ENCODE measurements at places on chromosomes 2 and 18. TPM values are rescaled to one million over a fixed set of nuclear protein-coding genes. Genes with fewer than 3 reads are reported as not detected.
A peak's percentile ranks its signal among the peaks of the same experiment; 100 is the strongest.

DNA sequence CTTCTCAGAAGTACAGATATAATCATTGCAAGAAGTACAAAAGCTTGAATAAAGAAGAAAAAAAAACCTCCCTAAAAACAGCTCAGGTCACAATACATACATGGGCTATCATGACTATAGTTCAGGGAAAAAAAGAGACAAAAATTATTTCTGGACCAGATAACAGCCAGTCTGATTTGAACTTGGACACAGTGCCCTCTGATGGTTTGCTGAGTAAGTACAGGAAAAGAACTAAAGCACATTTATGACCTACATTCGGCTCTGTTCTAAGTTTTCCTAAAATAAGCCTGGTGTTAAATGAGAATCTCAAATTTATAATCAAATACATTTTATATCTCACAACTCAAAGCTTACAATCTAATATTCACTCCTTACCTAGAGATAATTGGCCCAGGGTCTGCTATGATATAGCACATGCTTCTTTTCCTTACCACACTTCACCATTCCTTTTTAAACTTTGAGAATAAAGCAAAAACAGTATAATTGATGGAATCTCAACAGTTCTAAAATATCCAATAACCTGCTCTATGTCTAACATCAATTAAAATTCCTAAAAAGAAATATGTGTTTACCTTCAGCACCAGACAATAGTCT is 81.1 kb downstream of the RAPH1 start:
- no peak overlapping the region for H3K27ac ChIP-seq
- no peaks in the 10 kb centered on the region for H3K27me3 ChIP-seq
- H3K36me3 ChIP-seq = peaks cover 5% of the 10 kb centered on the region
- H3K4me1 ChIP-seq = no peaks in the 10 kb centered on the region
- DNase-seq = no peak

DNA sequence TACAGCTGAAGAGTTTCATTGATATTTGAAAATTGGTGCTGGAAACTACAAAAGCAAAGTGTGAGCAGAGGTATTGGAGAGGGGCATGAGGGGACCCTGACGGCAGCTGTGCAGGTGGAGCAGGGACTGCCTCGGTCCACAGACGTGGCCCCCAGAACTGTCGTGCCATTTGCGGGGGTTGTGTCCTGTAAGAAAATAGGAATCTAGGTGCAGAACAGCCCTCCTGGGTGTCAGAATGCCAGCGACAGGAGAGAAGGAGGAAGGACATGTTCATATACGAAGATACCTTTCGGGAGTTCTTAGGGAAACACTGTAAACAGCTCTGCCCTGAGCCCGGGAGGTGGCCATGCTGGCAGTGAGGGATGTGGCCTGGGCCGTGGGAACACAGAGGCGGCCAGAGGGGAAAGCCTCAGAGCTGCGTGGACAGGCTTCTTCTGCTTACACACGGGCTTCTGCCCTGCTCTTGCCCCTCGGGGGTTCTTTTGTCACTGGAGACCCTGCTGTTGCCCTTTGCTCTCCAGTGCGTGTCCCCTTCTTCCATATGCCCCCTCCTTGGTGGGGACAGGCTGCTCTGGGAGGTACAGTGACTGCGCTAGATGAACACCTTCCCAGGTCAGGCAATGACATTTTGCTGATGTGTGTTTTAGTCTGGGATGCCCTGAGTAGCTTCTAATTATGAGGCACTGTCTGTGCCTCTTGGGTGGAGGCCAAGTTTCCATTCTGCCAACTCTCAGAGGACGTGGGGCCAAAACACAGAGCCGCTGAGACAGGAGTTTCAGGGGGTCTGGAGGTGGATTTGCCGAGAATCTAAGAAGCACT is 81.9 kb upstream of the TXNDC2 start:
- no peaks in the 10 kb centered on the region for H3K27me3 ChIP-seq
- no peaks in the 10 kb centered on the region for H3K36me3 ChIP-seq
- H3K27ac ChIP-seq = no peak overlapping the region
- peak; percentile 64 for DNase-seq

DNA sequence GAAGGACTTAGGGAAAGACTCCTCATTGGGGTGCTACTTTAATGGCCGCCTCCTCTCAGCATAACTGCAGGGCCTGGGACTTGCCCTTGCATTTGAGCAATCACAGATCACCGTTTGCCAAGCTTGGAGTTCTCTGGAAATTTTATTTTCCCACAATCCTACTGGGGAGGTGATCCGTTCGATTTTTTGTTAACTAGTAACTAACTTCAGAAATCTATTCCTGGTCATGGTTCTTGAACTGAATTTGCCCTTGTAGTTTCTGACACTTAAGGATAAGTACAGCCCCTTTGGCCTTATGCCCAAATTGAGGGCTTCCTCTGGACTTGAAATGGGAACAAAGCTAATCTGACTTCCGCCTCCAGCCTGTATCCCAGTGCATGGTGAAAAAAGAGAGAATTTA is 60.5 kb upstream of the ST3GAL5 start:
- H3K4me1 ChIP-seq = no peaks in the 10 kb centered on the region
- H3K36me3 ChIP-seq = no peaks in the 10 kb centered on the region
- no peak overlapping the region for H3K4me3 ChIP-seq

DNA sequence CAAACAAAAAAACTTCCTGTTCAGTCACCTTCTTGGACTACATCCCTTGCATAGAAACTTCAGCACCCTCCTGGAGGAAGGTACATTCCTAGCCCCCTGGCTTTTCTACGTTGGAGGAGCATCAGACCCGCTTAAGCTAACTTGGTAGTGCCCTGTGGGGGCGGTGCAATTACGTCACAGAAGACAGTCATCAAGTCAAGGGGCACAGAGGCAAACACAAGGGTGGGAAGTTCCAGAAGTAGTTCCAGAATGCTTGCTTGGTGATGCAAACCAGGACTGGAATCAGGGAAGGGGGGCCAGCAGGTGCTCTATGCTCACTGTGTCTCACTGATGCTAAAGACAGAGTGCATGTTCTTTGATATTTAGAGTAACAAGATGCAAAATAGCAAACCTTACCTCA is 15.2 kb upstream of the AGFG1 start:
- no peak overlapping the region for H3K27ac ChIP-seq
- no peaks in the 10 kb centered on the region for H3K4me1 ChIP-seq
- no peak overlapping the region for H3K4me3 ChIP-seq
- no peaks in the 10 kb centered on the region for H3K27me3 ChIP-seq
- no peak for DNase-seq

GRCh38 chr2:114527330-114527983 is 85.0 kb downstream of the DPP10 start:
- no peak overlapping the region for H3K27ac ChIP-seq
- no peaks in the 10 kb centered on the region for H3K36me3 ChIP-seq
- H3K4me3 ChIP-seq = no peak overlapping the region

DNA sequence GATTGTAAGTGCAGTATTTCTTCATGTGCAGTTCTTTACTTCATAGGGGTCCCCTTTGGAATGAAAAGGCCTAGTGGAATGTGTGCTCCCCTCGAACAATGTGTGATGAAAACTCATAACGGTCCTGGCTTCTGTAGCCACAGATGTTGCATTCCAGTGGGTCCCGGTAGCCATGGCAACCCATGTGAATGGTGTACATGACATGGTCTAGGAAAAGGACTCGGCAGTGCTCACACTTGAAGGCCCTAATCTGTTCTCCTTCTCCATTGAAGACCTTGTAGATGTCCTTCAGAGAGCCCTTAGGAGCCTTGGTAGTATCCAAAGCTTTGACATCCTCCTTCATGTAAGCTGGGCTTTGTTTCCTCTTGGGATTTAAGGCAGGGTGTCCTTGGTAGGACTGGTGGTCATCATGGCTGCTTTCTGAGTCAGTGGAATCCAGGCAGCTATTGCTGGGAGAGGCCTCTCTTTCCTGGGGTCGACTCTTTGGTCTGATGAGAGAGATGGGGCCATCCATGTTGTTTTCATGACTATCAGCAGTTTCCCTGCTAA is 144.0 kb downstream of the IKZF2 start:
- no peak overlapping the region for H3K27ac ChIP-seq
- no peak for DNase-seq
- H3K4me3 ChIP-seq = no peak overlapping the region
- H3K27me3 ChIP-seq = no peaks in the 10 kb centered on the region

- no peak for DNase-seq
- H3K27me3 ChIP-seq = no peaks in the 10 kb centered on the region
- no peak overlapping the region for H3K27ac ChIP-seq
- no peaks in the 10 kb centered on the region for H3K4me1 ChIP-seq
Measured at GRCh38 chr2:210611466-210611865, 55.1 kb downstream of the CPS1 start.

- no peaks in the 10 kb centered on the region for H3K36me3 ChIP-seq
- peaks cover 2% of the 10 kb centered on the region for H3K27me3 ChIP-seq
- DNase-seq = no peak
- H3K4me1 ChIP-seq = no peaks in the 10 kb centered on the region
- no peak overlapping the region for H3K4me3 ChIP-seq
- no peak overlapping the region for H3K27ac ChIP-seq
Measured at GRCh38 chr18:59921384-59921891, 21.6 kb downstream of the PMAIP1 start.

Gene FOXD4L1
- total RNA-seq = 0.27 TPM

Gene POTEC
- not detected for total RNA-seq

Gene IGFBP5
- total RNA-seq = 808 TPM

Gene GPR35
- total RNA-seq = 3.9 TPM

Gene CXCR1
- 3.5 TPM for total RNA-seq

Gene ALPI
- not detected for total RNA-seq

Gene REG1B
- total RNA-seq = 4.9 TPM

All from aorta (tissue), 5 donors.